Esophagus muscularis mucosa (tissue), 4 donors: ENCODE measurements at places on chromosomes 12 and 14. TPM values are rescaled to one million over a fixed set of nuclear protein-coding genes. Genes with fewer than 3 reads are reported as not detected.

Gene METTL1
- 5.1 TPM for total RNA-seq

Gene RTN1
- total RNA-seq: 10.9 TPM

Gene ACOT4
- 0.57 TPM for total RNA-seq

Gene ALDH1L2
- total RNA-seq: 2.3 TPM
